Suprapubic skin (tissue), 4 donors: ENCODE measurements at places on chromosomes 11 and 22.

DNA sequence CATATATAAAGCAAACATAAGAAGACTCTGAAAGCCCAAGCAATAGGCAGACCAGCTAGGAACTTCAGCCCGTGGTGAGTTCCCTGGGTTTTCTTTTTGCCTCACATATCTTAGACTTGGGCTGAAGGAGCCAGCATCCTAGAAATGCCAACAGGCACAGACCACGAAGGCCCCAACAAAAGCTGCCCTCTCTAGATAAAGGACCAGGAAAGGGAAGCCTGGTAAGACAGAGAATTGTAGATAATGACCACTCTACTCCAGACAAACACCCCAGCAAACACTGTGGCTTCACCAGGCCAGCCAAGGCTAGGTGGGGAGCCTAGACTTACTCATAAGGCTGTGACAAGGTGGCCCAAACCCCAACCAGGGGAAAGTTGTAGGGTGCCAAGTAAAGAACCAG, 11.2 kb downstream of the GAL start:
- no peak for DNase-seq

GRCh38 chr11:2798951-2799761, 86.4 kb downstream of the CDKN1C start:
- peak; percentile 49 for DNase-seq

- no peak for DNase-seq
Observed at GRCh38 chr22:49724893-49725489, 102.7 kb downstream of the BRD1 start.

- no peak for DNase-seq
Observed at GRCh38 chr22:46382524-46382923, 47.0 kb downstream of the TRMU start.

- no peak for DNase-seq
Observed at GRCh38 chr11:21323617-21324016, 654.2 kb downstream of the NELL1 start.

DNA sequence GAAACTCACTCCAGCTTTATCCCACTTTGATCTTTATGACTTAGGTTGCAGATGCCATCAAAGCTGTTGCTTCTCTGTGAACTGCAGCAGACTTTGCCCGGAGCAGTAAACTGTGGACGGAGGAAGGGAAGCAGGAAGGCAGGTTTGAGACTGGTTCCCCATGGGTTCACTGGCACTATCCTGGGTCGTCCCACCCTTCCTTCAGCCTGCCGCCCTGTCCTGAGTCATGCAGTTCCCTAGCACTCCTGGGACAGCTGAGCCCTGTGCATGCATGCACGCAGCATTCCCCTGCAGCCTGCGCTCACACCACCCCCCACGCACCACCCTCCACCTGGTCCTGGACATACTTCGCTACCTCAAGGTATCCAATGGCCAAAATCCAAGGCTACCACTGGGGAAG, 23.5 kb upstream of the P2RY2 start:
- peak; percentile 67 for DNase-seq
